ENCODE measurements at places on chromosomes 6 and 20.

- DNase-seq, result no peak
Observed at GRCh38 chr20:52904837-52905236, 67.3 kb upstream of the TSHZ2 start.

- DNase-seq, result no peak
Observed at GRCh38 chr6:96849615-96850014, 12.3 kb upstream of the GPR63 start.

DNA sequence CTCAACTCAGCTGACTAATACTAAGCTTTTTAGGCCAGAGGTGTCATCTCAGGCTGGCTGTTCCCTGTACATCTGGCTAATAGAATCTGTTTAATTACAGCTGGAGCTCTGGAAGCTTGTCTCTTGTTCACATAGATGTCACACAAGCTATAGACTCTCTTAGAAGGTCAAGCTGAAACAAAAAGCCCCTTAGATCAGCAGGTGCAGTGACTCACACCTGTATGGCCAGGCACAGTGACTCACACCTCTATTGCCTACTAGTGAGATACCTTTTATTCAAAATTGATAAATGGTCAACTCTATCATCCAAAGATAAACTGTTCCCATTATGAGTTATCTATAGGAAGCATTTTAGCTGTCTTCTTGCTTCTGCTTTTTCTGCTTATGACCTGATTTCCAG lies 29.9 kb upstream of the MTHFD1L start:
- DNase-seq, result no peak

DNA sequence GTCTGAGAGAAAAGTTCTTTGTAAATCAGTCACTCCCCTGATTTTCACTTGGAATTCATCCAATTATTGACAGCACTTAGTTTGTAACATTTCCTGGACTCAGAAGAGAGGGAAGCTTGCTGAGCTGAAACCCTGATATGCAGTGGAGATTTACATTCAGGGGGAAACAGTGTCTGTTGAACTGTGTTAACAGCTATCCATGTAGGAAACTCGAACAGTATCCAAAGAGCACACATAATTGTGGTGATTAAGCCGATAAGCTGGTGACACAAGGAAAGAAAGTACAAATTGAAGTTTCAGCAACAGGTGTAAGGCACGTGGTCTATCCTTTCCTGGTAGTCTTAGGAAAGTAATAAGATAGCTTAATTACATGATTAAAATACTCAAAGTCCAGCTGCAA lies 78.1 kb upstream of the FLRT3 start:
- no peak for DNase-seq

DNA sequence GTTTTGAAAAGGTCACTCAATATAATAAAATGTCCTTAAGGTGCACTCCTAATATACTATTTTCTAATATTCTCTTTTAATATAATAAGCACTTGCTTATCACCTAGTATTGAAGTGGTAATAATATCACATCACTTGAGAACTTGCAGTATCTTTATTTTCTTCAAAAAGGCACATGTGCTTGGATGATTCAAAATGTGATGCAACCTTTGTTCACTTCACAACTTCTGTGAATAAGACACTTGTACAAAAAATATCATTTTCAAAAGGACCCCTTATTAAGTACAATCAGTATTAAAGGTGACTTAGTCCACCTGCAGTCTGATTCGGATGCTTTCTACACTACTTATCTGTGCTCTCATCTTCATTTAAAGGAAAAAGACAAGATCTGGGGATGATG lies 3.4 kb downstream of the PRELID3B start:
- no peak for DNase-seq

DNA sequence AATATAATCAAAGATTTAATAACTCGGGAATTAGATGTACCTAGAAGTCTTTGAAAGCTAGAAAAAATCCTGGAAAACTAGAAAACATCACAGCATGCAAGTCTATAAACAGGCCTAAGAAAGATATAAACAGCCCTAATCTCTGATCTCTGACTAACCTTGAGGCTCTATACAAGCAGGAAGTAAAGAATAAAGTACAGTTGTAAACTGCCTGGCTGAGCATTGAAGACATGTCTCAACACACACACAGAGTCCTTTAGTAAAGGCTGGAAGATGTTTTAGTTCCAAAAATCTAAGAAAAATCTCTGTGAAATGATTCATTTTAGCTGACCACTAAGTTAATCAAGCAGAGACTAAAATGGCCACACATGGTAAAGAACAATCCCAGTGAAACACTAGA lies 774.5 kb downstream of the EYS start:
- no peak for DNase-seq

DNA sequence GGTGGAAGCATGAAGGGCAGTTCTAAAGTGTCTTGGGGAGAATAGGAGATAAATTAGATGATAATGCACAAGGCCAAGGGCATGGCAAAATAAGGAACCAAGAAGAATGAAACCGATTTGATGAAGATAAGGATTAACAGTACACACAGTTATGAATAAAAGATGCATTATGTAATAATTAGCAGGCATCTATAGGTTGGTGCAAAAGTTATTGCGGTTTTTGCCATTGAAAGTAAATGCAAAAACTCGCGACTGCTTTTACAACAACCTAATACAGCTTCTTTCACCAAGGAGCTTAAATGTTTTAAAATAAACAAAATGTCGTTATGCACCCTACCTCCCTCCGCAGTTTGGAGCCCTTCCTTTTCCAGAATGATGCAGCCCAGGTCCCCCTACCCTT lies 29.0 kb downstream of the MAS1 start:
- DNase-seq, result no peak

DNA sequence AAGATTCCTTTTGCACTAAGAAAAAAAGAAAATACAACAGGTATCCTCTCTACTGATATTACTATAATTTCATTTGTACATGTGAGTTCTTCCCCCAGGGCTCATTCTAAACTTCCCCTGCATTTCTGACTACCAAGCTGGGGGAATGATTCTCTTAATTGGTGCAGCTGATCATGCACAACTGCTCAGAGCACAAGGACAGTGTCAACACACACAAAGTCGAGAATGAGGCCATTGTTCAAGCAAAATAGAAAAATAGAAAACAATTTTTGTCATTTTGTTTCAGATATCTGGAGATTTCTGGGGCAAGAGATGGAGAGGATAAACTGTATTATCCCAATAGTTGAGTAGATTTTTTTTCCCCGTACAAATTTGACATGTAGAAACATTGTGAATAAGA lies 236.3 kb downstream of the HAO1 start:
- DNase-seq, result no peak

DNA sequence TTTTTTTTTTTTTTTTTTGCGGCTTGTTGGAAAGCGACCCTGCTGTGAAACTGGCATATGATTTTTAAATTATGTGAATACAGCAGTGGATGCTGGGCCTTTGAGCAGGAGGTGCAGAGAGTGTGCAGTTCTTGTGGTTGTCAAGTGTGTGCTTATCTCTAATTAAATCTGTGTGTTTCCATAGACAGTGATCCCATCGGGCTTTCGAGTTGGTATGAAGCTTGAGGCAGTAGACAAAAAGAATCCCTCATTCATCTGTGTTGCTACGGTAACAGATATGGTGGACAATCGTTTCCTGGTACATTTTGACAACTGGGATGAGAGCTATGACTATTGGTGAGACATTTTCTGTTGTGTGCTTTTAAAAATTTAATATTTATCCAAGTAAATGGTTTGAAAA lies 52.4 kb downstream of the L3MBTL3 start:
- DNase-seq, result no peak

GRCh38 chr6:42315991-42316970 lies 98.6 kb upstream of the MRPS10 start:
- no peak for DNase-seq

GRCh38 chr20:34179637-34180360 lies 61.4 kb upstream of the ASIP start:
- no peak for DNase-seq

DNA sequence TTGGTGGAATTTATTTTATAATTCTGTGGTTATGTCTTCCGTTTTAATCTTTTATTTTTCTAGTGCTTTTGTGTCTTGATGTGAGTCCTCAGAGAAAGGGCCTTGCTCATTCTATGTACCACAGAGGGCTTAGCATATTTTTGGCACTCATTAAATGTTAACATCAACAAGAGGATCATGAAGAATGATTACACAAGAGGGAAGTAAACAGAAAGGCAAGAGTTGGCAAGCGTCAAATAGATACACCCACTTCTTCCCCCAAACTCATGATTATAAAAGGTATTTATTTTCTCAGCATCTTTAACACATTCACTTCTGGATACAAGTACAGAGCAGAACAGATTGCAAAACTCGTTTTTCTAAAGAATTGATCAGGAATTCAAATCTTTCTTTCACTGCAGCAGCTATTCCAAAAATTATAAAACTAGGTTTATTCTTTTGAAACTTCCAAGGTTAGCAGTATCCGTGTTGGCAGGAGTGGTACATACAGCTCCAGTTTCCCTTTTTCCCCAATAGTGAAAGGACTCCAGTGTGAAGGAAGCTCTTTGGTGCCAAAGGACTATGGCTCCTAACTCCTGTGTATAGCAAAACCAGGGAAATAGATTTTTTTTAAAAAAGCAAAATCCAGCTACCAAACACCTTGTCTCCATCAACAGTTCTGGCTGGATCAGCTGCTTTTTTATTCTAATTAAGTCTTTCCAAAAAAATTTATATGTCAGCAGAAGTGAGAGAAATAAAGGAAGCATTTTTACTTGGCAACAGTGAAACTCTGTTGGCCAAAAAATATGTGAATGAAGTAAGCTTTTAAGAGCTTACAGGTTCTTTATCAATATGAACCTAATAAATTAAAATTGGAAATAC lies 221.9 kb downstream of the ADGRG6 start:
- no peak for DNase-seq

GRCh38 chr6:31622684-31623091 lies 2.2 kb downstream of the PRRC2A start:
- DNase-seq, result no peak

- no peak for DNase-seq
Observed at GRCh38 chr6:132592855-132593254, 3.3 kb upstream of the TAAR5 start.

GRCh38 chr6:42158011-42158410 lies 15.2 kb upstream of the GUCA1A start:
- DNase-seq, result no peak

GRCh38 chr6:159723259-159723658 lies 4.0 kb upstream of the WTAP start:
- DNase-seq, result no peak

GRCh38 chr6:44831002-44831610 lies 443.6 kb downstream of the CDC5L start:
- no peak for DNase-seq

- DNase-seq, result no peak
Observed at GRCh38 chr6:43883847-43884651, 114.0 kb downstream of the VEGFA start.

DNA sequence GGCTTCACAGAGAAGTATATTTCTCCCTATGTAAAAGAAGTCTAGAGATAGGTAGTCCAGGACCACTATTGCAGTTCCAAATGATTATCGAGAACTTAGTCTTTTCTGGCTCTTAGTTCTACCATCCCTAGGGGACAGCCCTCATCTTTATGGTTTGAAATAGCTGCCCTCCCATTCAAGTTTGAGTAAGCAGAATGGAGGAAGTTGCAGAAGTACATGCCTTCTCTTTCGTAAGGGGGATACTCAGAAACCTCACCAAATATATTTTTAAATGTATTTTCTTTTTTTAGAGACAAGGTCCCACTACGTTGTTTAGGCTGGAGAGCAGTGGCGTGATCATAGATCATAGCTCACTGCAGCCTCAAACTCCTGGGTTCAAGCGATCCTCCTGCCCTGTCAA lies 236.8 kb upstream of the RREB1 start:
- no peak for DNase-seq

DNA sequence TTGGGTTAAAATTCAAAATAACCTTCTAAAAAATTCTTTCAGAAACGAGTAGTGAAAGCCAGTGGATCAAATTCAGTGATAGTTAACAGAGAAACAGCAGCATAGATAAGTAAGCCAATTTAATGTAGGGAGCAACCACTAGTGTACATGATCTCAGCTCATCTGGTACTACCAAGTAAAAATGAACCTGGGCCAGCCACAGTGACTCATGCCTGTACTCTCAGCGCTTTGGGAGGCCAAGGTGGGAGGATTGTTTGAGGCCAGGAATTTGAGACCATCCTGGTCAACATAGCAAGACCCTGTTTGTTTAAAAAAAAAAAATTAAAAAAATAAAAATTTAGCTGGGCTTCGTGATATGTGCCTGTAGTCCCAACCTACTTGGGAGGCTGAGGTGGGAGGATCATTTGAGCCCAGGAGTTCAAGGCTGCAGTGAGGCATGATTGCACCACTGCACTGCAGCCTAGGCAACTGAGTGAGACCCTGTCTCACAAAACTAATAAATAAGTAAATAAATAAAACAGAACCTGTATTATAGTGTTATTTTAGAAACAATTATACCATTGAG lies 32.4 kb downstream of the CBFA2T2 start:
- DNase-seq, result no peak

- DNase-seq, result no peak
Observed at GRCh38 chr6:155528982-155529453, 73.4 kb upstream of the NOX3 start.
